ENCODE measurements at places on chromosomes 6 and 20.

GRCh38 chr6:90131614-90132423, 164.8 kb downstream of the BACH2 start:
- no peak for DNase-seq

DNA sequence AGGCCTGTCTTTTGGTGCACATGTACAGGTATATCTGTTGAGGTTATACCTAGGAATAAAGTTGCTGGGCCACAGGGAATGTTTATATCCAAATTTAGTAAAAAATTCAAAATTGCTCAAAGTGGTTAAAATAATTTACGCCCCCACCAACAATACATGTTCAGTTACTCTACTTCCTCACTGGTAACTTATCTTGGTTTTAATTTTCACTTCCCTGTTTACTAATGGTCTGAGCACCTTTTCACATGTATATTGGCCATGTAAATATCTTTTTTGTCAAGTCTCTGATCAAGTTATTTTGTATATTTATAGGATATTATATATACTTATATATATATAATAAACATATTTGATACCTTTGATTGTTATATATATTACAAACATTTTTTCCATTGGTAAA, 9.7 kb downstream of the PDE7B start:
- DNase-seq, result no peak

DNA sequence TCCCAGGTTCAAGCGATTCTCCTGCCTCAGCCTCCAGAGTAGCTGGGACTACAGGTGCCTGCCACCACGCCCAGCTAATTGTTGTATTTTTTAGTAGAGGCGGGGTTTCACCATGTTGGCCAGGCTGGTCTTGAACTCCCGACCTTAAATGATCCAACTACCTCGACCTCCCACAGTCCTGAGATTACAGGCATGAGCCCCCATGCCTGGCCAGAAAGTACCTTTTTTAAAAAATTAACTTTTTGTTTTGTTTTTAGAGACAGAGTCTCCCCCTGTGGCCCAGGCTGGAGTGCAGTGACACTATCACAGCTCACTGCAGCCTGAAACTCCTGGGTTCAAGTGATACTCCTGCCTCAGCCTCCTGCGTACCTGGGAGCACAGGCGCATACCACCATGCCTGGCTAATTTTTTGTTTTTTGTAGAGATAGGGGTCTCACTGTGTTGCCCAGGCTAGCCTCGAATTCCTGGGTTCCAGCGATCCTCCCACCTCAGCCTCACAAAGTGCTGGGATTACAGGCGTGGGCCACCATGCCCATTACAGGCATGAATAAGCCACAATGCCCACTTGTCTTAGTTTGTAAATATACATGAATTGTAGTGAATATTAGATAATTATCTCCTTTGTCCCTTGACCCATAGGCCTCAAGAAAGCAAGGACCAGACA, 17.4 kb upstream of the EEF1A1 start:
- no peak for DNase-seq

DNA sequence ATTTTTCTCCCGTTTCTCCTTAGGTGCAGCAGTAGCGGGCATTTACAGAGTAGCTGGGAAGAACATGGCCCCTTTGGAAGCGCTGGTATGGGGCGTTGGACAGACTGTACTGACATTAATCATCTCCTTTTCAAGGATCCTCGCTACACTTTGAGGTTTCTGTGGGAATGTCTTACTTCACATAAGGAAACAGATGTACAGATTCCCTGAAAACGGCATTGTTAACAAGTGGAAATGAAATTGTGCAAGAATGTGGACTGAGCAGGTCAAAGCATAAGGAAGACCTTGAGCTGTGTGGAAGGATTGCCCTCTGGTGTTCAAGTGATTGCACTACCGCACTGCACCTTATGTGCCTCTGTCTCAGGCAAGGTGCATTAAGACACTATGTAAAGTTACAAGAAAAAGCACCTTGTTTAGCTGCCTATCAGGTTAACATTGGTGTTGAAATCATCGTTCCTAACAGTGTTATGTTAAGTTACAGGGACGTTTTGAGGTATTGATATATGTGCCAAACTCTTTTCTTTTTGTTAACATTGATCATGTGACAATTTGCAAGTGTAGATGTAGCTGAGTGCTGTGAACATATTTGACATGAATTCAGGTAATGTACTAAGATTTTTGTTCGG, 38.0 kb downstream of the TMEM170B start:
- DNase-seq, result peak; percentile 7

GRCh38 chr20:33925867-33926266, 67.8 kb upstream of the RALY start:
- DNase-seq, result no peak

- DNase-seq, result no peak
Measured at GRCh38 chr6:116369964-116370759, 585 bp upstream of the DSE start.

DNA sequence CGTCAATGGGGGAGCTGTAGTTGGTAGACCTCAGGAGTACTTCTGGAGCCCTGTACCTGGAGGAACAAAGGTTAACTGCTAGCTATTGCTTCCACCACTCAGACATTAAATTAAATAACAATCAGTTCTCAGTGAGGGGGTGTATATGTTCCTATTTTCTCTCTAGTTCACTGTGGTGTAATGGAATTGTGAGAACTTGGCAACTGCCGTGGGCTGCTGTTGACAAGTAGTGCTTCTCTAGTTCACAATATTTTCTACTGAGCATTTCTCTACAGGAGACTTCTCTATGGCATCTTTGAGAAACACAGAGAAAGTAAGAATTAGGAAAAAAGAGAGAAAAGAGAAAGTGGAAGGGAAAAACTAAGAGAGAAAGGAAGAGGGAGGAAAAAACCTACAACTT, 23.4 kb upstream of the GSTA4 start:
- no peak for DNase-seq

- no peak for DNase-seq
Measured at GRCh38 chr6:157909282-157909664, 72.4 kb upstream of the SYNJ2 start.

GRCh38 chr6:157304899-157305663, 18.2 kb downstream of the TMEM242 start:
- no peak for DNase-seq

GRCh38 chr6:43766500-43766853, 3.5 kb upstream of the VEGFA start:
- no peak for DNase-seq

DNA sequence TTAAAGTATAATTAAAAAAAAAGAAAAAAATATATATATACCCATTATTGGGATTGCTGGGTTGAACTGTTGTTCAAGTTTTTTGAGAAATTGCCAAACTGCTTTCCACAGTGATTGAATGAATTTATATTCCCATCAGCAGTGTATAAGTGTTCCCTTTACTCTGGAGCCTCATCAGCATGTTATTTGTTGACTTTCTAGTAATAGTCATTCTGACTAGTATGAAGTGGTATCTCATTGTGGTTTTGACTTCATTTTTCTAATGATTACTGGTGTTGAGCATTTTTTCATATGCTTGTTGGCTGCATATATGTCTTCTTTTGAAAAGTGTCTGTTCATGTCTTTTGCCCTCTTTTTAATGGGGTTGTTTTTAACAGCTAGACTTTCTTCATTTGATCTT, 1260.8 kb upstream of the GJE1 start:
- DNase-seq, result no peak

DNA sequence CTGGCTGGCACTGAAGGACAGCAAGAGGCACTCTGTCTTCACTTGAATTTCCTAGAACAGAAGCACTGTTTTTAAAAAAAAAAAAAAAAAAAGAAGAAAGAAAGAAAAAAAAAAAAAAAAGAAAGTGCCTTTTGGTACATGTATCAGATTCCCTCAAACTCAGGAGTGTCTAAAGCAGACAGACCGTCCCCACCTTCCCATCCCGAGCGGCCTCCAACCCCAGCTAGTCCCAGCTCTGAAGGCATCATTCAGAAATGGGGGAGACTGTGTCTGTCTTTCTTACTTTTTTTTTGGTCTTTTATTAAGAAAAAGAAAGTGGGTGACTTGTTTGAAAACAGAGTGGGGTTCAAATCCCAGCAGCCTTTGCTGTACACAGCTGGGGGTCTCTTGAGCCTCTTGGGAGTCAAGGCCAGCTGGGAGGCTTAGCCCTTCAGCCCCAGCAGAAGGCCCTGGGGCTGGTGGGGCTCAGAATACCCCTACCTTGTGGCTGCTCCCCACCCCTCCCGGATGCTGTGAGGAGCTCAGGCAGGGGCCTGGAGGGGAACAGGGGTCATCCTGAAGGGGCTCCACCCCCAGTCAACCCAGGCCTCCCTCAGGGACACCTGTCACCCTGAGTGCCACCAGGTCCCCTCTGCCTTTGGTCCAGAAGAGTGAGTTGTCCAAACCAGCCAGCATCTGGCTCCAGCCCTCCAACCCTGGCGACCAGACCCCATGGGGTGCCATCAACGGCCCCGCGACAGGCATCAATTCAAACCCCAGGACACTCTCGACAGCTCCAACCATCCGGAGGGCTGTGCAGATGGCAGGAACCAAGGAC, 128.3 kb downstream of the TAF4 start:
- DNase-seq, result no peak

- DNase-seq, result no peak
Measured at GRCh38 chr20:33555755-33556154, 65.9 kb downstream of the CBFA2T2 start.

DNA sequence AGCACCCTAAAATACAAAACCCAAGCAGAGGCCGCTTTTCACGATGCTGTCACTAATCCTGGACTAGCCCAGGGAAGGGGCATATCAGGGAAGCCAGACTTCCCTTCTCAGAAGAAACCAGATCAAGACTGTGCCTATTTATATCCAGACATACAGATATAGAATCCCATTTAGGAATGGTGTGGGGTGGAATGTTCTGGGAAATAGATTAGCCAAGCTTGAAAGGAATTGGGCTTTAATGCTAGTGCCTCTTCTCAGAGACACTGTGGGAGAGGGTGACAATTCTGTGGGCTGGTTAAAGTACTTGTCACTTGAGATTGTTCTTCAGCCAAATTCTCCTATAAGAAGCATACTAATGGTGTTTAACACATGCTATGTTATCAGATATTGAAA, 45.5 kb downstream of the SNAP25 start:
- DNase-seq, result no peak

- no peak for DNase-seq
Measured at GRCh38 chr6:151087861-151088598, 151.7 kb upstream of the AKAP12 start.

DNA sequence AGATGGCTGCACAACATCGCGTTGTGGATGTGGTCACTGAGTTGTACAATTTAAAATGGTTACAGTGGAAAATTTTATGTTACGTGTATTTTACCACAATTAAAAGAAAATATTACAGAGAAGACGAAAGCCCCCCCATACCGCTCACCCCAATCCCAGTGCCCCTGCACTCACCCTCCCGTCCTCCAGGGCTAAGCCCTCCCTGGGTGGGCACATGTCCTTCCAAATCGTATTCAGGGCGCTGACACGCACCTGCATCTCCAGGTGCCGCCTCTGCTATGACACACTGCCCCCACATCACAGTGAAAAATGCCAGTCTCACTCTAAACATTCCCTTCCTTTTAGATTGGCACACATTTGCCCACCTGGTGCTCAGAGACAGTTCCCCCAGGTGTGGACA, 49.4 kb downstream of the PSMG4 start:
- DNase-seq, result no peak

DNA sequence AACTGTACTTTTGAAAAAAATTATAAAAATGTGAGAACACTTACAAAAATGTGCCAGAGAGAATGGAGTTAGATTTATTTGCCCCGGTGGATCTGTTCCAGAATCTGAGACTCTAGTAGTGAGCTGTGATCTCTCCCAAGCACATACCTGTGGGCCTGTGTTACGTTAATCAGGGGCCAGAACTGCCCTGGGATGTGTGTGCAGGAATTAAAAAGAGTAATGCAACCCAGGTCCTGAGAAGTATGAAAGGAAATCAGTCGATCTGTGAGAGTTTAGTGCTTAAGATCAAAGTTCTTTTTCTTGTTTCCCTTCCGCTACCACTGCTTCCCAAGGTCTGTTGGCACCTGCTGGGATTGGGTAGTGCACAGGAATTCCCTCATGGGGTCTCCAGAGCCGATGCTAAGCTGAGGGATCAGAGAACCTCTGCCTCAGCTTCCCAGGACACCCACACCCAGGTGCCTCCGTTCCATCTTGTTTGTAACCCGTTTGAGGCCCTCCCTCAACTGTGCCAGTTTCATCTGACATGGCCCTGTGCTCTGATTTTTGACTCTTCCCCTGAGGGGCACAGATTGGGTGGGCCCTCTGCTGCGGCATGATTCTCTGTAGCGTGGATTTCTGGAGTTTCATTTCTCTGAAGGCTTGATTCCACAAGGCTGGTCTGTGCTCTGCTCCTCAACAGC, 87.7 kb downstream of the RREB1 start:
- DNase-seq, result no peak

GRCh38 chr20:51531141-51531710, 11.3 kb downstream of the NFATC2 start:
- DNase-seq, result peak; percentile 60

GRCh38 chr6:44285552-44286284, 15.5 kb downstream of the TMEM151B start:
- no peak for DNase-seq

DNA sequence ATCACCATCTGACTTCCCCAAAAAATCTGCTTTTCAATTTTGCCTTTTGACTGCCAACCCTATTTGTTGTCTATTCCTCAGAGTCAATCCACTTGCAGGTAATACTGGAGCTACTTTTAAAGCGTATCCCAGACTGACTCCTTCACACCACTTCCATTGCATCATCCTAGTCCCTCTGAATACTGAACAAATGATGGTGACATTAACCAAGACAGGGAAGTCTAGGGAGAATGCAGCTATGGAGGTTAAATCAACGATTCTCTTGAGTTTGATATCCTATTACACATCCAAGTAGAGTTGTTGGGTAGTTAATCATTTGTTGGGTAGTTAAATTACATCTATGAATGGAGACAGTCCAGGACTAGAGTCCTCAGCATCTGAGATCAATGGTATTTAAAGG, 2.0 kb downstream of the OGFRL1 start:
- no peak for DNase-seq

DNA sequence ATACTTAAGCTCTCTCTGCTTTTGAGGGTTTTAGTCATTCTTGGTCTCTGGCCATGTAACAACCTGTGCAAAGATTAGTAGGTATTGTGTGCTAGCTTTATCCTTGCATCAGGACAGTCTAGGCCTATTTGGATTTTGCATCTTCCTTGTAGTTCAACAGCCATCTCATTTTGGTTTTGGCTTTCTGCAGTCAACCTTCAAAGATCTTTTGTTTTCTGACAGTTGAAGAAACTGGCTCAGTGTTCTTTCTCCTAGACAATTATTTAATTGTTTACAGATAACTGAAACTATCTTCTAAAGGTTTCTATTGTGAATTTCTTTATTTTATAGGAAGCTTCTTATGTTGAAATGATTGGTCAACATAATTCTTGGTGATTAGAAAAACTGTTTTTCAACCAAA, 307.5 kb downstream of the CDKAL1 start:
- DNase-seq, result no peak

DNA sequence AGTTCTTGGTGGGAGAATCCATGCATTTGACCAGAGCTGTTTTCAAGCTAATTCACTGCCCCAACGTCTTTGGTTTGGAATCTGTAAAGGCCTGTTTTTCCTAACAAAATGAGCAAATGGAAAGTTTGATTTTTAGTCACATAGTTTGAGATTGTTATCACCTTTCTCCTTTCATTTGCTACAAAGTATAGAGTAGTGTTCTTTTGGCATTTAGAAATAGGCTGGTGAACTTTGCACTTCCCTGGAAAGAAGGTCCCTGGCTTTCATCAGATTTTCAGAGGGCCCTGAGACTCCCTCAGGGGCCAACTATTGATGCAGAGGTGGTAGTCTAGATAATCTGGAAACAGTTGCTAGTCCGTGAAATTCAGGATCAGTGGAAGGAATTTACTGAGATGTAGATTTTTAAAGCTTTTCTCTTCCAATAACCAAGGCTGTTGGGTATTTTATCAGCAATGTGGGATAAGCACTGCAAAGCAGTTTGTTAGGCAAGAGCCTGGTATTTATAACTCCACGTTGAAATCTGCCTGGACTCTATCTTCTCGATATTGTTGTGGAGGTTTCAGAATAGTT, 1.7 kb downstream of the ARFGEF2 start:
- no peak for DNase-seq
